ENCODE measurements at places on chromosomes 16 and 17.

DNA sequence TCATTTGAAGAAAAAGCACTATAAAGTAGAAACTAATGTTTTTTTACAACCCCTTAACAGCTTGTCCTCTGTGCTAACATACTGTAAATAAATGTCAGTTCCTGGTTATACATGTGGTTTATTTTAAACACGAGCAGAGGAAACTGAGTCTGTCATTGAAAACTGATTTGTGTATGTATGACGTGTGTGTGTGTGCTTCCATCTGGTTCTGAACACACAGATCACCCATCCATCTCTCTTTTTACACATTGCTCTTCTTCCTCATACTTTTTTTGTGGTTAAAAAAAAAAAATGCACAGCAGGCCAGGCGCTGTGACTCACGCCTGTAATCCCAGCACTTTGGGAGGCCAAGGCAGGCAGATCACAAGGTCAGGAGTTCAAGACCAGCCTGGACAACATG, 49.5 kb downstream of the ZNF423 start:
- no peak overlapping the region for H3K4me3 ChIP-seq
- H3K27me3 ChIP-seq: peaks cover 16% of the 10 kb centered on the region
- no peak overlapping the region for H3K27ac ChIP-seq
- no peaks in the 10 kb centered on the region for H3K4me1 ChIP-seq
- no peak for DNase-seq

DNA sequence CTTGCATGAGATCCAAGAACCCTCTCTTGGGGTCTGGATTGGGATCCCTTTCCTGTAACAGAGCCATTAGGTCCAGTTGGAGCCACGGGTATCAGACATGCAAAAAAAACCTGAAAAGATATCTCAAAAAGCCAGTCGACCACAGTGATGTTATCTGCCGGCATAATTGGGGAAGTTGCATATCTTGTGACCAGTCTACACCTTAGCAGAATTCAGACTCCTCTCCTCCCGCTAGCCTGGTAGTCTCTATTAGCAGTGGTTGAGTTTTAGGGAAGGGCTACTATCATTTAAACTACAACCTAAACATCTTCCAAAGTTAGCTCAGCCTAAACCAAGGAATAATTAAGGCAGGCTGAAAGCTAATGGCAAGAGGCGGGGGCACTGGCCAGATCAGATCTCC, 16.2 kb upstream of the PSMD7 start:
- no peaks in the 10 kb centered on the region for H3K36me3 ChIP-seq
- no peak overlapping the region for H3K4me3 ChIP-seq
- DNase-seq: no peak
- H3K4me1 ChIP-seq: peaks cover 2% of the 10 kb centered on the region

DNA sequence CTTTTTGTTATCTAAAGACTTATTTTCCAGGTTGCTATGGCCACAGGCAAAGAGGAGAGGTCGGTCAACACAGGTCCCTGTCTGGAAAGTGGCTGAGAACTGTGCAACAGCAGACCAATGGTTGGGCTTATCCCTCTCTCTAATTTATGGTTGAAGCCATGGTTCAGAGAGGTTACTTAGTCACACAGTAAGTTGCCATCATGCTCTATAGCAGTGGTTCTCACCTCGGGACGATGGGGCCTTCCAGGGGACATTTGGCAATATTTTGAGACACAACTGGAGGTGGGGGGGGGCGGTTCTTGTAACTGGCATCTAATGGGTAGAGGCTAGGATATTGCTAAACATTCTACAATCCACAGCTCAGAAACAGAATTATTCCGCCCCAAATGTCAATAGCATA, 842 bp upstream of the LDAF1 start:
- peaks cover 9% of the 10 kb centered on the region for H3K36me3 ChIP-seq
- no peak overlapping the region for H3K27ac ChIP-seq
- no peaks in the 10 kb centered on the region for H3K27me3 ChIP-seq
- peaks cover 27% of the 10 kb centered on the region for H3K4me1 ChIP-seq
- H3K4me3 ChIP-seq: no peak overlapping the region

DNA sequence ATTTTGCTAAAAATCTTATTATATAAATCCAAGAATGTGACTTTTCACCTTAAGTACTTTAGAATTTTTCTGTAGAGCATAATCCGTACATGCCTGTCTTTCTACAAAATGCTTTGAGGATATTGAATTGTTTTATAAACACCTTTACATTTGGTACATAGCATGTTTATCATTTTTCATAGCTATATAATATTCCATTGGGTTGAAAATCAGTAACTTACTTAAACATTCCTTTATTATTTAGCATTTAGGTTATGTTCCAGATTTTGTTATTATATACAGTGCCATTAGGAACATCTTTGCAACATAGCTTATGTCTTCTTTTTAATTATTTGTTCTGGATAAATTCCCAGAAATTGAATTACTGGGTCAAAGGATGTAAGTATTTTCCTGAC, 17.0 kb upstream of the NOL11 start:
- H3K36me3 ChIP-seq: no peaks in the 10 kb centered on the region
- H3K4me1 ChIP-seq: no peaks in the 10 kb centered on the region
- H3K27ac ChIP-seq: no peak overlapping the region

Data from HCT116 (cell line).